NCI-H345 (cell line): ENCODE measurements at places on chromosomes 12 and 14.

GRCh38 chr14:50997712-50998111 lies 53.4 kb upstream of the PYGL start:
- DNase-seq, result no peak

DNA sequence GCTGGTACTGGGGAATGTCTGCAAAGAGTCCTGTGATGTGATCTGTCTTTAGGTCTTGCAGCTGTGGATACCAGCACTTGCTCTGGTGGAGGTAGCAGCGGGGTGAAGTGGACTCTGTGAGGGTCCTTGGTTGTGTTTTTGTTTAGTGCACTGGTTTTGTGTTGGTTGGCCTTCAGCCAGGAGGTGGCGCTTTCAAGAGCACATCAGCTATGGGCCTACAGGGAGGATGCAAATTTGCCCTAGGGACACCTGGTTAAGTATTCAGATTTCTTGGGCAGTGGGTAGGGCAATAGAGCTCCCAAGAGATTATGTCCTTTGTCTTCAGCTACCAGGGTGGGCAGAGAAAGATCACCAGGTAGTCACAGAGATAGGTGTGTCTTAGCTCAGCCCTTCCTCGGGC lies 63.8 kb downstream of the PTGER2 start:
- no peak for DNase-seq

- DNase-seq, result no peak
These were observed 20.3 kb downstream of the DHX37 start for GRCh38 chr12:124968656-124969055.

DNA sequence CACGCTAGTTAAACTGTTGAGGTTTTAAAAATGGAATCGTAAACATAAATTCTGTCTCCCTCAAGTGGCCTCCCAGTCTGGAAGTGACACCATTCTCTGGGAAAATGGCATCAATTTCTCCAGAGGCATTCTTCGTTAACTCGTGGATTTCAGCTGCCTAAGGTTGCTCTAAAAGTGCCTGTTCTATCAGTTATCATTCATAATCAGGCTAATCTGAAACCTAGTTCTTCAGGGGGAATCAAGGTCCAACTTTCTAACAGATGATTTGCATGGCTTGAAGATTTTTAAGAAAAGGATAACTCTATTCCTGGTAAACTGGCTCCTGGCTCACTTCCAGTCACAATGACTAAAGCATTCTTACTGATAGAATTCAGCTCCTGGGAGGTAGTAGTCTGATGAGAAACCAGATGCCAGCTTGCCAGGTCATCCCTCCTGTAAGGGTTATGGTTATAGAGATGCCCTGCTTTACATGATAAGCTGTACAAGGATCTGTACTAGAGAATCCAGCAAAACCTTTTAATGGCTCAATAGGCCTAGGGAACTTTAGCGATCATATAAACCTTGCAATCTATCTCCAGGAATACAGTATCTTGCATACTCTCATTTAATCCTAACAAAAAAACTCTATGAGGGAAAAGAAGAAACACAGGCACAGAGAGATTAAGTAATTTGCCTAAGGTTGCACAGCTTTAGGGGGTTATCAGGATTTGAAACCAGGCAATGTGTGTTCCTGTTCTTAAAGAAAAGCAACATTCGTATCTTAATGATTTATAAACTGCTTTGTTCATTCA lies 1.5 kb downstream of the L3HYPDH start:
- DNase-seq, result peak; percentile 10

DNA sequence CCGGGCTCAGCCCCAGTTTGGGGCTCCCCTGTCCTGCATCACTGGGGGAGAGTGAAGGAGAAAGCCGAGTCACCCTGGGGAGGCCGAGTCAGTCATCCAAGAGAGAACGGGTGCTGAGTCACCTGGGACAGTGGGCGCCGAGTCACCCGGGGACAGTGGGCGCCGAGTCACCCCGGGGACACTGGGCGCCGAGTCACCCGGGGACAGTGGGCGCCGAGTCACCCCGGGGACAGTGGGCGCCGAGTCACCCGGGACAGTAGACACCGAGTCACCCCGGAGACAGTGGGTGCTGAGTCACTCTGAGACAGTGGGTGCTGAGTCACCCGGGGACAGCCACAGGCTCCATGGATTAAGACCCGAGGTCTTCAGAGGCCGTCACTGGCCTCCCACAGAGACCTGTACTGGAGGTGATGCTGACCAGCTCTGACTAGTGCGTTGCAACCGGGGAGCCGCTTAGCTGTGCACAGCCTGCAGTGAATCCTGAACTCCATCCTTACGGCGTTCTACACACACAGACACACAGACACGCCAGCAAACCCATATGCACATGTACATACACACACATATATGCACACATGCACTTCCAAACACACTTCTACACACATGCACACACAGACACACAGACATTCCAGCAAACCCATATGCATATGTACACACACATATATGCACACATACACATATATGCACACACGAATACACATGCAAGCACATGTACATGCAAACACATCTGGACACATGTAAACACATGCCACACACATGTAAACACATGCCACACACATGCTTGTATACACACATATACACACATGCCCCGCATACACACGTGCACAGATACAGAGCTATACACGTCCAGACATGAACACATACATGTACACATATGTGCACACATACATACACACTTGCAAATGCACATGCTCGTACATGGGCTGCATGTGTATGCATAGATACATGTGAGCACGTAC lies 64.9 kb upstream of the GALNT9 start:
- no peak for DNase-seq

GRCh38 chr12:82176026-82176425 lies 182.2 kb downstream of the CCDC59 start:
- DNase-seq, result peak; percentile 57

DNA sequence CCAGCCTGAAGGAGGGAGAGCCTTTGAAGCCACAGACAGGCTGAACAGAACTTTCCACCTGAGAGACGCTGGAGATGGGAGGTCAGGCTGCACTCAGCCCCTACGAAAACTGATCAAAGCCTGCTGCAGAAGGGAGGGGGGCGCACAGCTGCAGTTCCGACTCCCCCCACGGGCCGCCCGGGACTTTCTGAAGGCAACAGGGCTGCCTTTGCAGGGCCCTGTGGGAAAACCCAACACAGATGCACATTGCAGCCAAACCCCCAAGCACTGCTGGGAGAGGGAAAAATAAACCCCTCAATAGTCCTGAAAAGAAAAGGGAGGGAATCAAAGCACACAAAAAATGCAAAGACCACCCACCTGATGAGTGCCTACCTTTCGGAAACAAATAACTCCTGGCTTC lies 290.6 kb downstream of the ZFP36L1 start:
- no peak for DNase-seq

- no peak for DNase-seq
These were observed 14.1 kb downstream of the TEDC1 start for GRCh38 chr14:105505101-105505500.

DNA sequence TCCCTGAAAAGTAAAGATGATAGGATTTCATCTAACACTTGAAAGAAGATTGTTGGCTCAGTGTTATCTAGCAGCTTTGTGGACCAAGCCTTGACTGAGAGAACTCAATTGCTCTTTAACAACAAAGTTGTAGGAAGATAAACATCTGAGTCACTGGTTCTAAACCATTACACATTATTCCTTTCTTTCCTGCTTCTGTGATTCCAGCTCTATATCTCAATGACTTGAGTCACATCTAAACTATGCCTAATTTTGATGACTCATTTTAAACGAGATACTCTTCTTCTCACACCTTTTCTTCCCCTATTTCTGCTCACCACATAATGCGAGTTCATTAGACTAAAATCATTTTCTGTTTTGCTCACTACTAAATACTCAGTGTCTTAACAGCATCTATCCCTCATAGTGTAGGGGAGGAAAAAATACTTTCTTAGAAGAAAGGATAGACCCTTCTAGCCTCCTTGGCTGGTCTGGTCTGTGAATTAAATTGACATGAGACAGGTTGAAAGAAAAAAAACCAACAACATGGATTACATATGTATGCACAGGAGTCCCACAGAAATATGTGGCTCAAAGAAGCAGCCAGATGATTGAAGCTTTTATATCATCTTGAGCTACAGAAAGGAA lies 201.4 kb downstream of the C12orf50 start:
- DNase-seq, result no peak

- DNase-seq, result no peak
These were observed 10.8 kb downstream of the TMEM179 start for GRCh38 chr14:104593710-104594136.

- DNase-seq, result no peak
These were observed 9.4 kb upstream of the KCNA1 start for GRCh38 chr12:4900327-4900726.

DNA sequence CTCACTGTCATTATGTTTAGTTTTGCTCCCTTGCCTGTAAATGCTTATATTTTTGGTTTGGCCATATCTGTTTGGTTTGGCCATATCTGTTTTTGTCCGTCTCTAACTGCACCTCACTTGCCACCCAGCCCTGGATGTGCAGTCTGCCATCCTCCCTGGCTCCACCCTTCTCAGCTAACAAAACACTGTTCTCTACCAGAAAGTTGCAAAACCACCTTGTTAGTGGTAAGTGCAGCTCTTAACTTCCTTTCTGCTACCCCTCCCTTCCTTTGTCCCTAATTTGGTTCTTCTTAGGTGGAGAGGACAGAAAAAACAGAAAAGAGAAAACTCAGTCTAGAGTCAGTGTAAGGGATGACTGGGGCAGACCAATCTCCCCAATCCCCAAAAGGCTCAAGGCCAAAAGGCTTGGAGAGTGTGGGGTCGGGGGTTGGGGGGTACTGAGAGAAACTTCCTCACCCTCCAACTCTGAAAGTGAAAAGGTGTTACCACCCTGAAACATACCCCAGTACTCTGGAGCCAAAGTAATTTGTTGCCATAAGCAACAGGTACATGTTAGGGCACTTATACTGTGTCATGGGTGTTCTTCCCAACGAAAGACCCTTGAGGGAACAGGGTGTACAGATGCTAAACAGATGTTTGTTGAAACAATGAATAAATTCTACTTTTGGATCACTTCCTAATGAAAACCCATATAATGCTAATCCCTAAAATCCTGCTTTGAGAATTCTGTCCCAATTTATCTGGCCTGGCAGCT lies 5.0 kb downstream of the BIN2 start:
- DNase-seq, result no peak

GRCh38 chr12:55073043-55074022 lies 52.9 kb upstream of the OR9K2 start:
- DNase-seq, result peak; percentile 66

GRCh38 chr12:6891646-6892001 lies 13.0 kb upstream of the LRRC23 start:
- no peak for DNase-seq

DNA sequence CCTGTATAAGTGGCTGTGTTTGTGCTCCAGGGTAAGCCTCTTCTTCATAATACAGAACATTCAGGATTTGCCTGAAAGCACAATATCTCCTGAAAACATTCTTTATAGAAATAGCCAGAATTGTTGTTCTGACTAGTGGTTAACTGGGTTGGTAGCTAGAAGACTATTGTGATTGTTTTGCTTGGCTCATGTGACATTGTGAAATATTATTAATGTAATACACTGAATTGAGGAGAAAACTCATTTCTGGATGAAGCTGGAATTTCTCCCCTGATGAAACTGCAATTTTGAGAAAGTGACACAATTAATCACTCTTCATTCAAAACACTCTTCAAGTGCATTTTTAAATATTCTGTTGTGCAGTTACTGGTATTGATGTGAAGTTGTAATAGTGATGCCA lies 172.3 kb upstream of the PTPRQ start:
- no peak for DNase-seq

- DNase-seq, result no peak
These were observed 370.5 kb downstream of the RAD51B start for GRCh38 chr14:68190032-68190431.

DNA sequence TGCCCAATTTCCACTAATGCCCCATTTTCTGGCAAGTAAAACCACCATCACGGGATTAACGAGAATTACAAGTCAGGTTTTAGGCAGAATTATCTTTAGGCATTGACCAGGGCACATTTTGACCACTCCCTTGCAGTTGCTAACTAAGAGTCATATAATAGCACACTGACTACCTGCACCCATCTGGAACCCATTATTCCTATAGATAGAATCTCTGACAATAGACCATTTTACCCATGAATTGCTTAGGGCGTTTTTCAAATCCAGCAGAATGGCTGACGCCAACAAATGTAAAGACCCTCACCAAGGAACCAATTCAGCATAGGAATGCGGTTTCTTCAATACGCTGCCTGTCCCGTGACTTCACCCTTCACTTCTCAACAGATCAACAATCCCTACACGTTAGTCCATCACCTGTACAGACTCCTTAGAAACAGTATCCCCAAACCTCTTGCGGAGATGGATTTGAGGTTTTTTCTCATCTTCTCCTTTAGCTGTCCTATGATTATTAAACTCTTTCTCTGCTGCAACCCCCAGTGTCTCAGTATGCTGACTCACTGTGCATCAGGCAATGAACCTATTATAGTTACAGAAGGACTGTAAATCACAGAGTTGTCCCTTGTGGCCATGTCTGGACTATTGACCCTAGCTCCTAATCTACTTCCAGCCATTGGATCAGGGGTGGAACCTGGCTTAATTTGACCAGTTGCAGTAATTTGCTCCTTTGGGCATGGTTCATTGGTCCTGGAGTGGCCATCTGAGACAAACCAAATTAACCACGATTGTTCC lies 177.3 kb upstream of the PLXNC1 start:
- no peak for DNase-seq

GRCh38 chr14:64265222-64265621 lies 28.9 kb downstream of the ESR2 start:
- DNase-seq, result no peak

DNA sequence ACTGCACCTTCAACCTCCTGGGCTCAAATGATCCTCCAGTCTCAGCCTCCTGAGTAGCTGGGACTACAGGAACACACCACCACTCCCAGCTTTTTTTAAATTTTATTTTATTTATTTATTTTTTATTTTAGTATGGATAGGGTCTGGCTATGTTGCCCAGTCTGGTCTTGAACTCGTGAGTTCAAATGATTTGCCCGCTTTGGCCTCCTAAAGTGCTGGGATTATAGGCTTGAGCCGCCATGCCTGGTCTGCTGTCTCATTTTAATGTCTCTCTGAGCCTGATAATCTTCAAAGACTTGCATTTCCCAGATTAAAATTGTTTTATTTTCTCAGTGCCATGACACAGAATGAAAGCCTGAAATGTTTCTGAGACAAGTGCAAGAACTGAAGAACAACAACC lies 1.2 kb upstream of the INHBC start:
- no peak for DNase-seq

- no peak for DNase-seq
These were observed 209.2 kb downstream of the PPM1H start for GRCh38 chr12:62725781-62726180.

DNA sequence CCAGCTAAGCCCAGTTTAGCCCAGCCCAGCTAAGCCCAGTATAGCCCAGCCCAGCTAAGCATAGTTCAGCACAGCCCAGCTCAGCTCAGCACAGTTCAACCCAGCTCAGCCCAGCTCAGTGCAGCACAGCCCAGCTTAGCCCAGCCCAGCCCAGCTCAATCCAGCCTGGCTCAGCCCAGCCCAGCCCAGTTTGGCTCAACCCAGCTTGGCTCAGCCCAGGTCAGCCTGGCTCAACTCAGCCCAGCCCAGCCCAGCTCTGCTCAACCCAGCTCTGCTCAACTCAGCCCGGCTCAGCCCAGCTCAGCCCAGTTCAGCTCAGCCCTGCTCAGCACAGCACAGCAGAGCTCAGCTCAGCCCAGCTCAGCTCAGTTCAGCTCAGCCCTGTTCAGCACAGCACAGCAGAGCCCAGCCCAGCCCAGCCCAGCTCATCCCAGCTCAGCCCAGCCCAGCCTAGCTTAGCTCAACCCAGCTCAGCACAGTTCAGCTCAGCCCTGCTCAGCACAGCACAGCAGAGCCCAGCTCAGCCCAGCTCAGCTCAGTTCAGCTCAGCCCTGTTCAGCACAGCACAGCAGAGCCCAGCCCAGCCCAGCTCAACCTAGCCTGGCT lies 330.9 kb downstream of the TMEM121 start:
- no peak for DNase-seq

- no peak for DNase-seq
These were observed 4.7 kb upstream of the PSMA6 start for GRCh38 chr14:35287431-35288013.
